ENCODE measurements at places on chromosomes 16 and 17.

DNA sequence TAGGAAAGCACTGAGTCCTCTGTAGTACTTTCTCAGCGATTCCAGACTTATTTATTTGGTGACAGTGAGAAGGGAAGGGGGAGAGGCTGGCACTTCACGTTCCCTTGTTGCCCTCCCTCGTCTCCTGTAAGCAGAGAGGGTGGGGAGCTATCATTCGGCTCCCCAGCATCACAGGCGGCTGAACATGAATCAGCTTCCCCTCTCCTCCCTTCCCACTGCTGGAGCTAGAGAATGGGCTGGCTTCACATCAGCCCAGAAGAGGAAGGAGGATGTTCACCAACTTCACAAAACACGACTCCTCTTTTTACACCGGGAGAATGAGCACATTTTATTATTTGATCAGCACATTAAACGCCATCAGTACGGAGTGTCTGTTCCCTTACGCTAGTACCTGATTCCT is 6.7 kb upstream of the CMIP start:
- DNase-seq, result no peak

DNA sequence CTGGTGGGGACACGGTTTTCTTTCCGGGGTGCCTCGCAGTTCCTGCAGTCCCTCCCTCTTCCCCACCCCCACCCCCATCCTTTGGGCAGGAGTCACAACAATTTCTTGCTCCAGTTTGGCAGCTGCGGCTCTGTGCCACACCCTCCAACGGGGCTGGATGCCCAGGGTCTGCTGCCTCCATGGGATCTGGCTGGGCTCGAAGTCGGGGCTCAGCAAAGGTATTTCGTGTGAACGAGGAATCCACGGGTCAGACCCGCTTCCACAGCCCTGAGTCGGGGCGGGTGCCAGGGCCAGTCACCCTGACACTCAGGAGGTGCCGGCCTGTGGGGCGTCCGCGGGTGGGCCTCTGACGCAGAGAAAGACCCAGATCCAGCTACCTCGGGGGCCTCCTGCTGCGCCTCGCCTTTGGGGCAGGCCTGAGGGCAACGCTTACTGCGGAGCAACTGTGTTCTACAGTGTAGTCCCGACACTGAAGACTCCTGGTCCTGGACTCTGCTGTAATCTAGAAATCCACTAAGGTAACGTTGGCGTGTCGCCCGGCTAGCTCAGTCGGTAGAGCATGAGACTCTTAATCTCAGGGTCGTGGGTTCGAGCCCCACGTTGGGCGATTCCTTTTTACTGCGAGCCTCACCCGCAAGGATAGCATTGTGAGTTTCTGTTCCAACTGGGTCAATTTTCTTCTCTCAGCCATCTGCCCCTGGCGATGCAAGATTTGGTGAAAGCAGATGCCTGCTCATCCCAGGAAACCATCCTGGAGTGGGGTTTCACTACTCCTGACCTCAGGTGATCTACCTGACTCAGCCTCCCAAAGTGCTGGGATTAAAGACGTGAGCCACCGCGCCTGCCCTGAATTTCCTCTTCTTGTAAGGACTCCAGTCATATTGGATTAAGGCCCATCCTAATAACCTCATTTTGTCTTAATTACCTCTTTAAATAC is 12.6 kb upstream of the OR1F1 start:
- no peak for DNase-seq

- DNase-seq, result no peak
Measured at GRCh38 chr16:88292007-88292970, 90.5 kb upstream of the ZNF469 start.

- DNase-seq, result no peak
Measured at GRCh38 chr17:80358861-80359260, 56.1 kb upstream of the ENDOV start.

GRCh38 chr17:79612468-79613194 is 1.8 kb upstream of the RBFOX3 start:
- DNase-seq, result no peak

GRCh38 chr16:47657977-47658376 is 196.8 kb downstream of the PHKB start:
- no peak for DNase-seq

- no peak for DNase-seq
Measured at GRCh38 chr16:78897299-78897698, 703.2 kb downstream of the MAF start.

DNA sequence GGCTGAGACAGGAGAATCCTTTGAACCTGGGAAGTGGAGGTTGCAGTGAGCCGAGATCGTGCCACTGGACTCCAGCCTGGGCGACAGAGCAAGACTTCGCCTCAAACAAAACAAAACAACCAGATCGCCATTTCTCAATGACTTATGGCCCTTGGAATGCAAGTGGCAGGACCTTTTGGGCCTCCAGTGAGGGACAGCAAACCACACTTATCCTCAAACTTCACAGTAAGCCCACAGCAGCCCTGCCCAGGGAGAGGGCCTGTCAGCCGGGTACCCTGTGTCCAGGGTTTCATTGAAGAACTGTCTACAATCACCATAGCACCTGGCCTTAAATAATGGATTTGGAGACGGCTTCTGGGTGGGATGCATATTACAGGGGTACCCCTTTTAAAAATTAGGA is 11.7 kb downstream of the TRAF4 start:
- DNase-seq, result no peak
